GM12864 (cell line): ENCODE measurements at places on chromosomes 11 and 22.

DNA sequence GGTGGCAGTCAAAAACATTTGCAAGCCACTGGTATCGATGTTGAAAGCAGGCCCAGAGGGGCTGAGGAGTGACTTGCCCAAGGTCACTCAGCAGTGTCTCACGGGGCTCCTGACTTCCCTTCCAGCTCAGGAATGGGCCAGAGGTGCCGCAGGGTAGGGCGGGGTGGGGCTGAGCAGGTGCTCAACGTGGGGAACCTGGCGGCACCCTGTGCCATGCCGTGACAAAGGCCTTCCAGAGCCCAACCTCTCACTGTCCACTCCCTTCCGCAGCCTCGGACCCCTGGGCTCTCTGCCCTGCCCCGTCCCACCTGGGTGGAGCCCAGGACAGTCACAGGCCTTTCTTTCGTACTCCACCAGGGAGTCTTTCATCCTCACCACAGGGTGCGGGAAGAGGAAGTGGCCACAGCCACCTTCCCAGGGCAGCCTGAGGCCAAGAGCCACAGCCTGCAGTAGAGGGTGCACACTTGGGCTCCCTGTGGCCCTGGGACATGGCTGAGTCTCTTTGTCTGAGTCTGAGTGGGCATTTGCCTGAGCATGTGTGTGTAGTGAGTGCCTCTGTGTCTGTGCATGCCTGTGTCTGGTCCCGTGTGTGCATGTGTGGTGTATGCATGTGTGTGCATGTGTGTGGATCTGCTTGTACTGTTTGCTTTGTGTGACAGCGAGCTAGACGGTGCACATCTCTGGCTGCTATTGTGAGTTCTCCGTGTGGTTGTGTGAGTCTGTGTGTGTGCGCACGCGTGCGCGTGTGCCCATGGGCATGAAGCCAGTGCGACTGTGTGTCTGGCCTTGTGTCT is 6.0 kb upstream of the LIF start:
- DNase-seq: no peak

DNA sequence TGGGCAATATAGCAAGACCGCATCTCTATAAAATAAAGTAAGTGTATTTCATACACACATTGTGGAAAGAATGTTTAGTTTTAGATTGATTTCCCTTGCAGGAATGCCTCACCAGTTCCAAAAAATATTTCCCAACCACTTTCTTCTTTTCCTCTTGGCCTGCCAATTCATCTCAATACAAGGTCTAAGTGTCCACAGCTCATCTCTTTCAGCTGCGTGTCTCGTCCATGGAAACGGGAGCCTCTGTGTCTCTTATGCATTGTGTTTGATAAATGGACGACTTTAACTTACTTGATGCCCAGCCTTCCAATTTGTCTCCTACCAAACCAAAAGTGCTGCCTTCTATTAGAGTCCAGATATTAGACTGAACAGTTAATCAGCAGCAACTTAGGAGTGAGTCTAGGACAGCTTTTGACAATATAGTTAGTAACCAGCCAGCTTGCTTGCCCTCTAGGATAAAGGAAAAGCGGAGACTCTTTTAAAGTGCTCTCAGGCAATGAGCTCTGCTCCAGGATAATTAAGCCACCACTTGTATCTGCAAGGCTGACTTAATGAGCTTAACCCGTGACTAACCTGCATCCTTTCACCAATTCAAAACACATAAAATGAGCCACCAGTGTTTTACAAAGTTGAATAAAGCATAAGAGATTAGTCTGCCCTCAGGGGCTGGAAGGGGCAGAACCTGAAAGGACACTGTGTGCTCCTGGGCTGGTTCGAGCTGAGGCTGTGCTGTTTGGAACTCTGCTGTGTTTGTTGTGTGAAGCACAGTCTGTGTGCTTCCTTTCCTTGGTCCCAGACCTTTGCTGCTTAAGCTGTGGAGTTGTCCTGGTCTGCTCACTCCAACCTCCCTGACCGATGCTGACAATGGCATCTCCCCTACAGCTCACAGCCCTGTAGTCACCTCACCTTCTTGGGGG is 27.5 kb downstream of the FBXO7 start:
- no peak for DNase-seq

DNA sequence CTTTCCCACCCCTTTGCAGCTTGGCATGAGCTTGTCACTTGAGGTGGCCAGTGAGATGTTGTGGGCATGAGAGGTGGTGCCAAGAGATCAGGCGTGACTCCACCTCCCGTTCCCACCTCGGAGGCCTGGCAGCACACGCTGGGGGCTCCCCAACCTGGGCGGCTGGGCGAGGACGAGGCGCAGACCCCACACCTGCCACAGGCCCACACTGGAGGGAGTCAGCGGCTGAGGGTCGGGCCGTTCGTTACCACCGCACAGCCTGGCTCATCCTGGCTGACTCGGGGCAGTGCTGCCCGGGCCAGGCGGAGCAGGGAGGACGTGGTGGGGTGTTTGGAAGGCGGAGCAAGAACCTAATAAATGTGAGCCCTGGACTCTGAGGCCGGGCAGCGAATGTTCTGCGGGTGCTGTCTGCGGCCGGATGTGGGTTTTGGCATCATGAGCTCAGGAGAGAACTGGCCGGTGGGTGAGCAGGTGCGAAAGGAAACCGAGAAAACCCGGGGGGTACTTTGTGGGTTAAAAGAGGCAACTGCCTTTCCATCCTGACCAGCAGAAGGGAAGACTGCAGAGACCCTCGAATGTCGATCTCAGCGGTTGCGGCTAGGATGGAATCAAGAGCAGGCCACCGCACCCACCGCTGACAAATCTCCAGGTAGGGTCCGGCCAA is 10.2 kb upstream of the IFITM3 start:
- no peak for DNase-seq

DNA sequence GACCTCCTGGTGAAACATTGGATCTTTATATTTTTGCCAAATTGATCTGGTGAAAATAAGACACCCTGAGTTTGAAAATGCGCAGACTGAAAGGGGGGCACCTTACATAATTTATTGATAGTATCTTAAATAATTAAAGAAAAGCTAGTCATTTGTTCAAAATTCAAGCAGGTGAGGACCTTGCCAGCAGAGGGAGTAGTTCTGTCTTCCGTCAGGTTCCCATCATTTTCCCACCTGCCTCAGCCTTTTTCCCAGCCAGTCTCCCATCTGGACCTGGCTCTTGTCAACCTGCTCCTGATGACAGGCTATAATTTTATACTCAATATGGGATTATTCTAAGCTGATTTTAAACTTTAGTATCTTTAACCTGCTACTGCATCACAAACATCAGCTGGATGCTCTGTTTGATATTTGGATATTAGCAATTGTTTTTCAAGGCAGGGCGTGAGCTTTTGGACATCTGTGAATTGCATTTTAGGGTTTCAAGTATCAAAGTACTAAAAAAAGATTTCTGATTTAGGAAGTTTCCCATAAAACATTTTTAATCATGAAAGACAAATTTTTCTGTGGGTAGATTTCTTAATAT is 132.0 kb downstream of the ELP4 start:
- no peak for DNase-seq

- DNase-seq: no peak
Observed at GRCh38 chr11:130808541-130808940, 107.7 kb downstream of the SNX19 start.

GRCh38 chr11:28697920-28698827 is 590.0 kb downstream of the METTL15 start:
- no peak for DNase-seq

DNA sequence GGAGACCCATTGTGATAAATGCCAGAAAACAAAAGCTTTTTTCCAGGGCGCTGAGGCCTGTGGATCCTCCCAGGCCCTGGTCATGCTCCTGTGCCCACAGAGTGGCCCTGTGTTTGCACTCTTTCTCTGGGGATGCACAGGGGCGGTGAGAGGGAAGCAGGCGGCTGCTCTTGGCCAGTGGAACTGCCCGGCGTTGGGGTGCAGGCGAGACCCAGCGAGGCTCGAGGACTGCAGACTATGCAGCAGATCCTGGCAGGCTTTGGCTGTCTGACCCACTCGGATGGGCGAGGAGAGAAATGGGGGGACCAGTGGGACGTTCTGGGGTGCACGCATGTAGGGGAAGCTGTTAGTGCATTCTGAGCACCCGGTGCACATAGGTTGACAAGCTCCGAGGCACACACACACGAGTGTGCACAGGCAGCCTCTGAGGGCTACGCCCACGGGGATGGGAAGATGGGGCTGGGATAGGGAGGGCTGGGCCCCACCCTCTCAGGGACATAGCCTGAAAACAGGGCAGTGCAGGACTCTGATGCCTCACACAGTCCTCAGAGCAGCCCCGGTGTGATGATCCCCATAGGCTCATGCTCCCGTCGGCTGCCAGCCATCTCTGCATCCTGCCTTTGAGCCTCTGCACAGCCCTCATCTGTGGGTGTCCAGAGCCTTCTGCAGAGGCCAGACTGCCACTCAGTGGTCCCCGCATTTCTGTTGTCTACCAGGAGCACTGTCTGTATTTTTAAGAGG is 1233.5 kb downstream of the BRD1 start:
- no peak for DNase-seq

DNA sequence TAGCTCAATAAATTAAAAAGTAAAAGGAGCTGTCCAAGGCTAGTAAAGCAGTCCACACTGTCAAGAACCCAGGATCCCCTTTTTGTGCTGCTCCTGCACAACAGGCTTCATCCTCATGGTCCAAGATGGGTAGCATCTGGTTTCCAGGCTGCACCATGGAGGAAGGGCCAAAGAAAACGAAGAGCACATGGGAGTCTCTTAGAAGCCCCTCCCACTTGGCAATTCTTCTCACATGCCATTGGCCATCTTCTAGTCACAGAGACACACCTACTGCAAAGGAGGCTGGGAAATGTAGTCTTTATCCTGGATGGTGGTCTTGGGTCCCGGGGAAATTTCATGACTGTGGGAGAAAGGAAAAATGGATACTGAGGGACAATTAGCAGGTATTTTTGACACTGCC is 37.8 kb downstream of the PRR5L start:
- DNase-seq: no peak

DNA sequence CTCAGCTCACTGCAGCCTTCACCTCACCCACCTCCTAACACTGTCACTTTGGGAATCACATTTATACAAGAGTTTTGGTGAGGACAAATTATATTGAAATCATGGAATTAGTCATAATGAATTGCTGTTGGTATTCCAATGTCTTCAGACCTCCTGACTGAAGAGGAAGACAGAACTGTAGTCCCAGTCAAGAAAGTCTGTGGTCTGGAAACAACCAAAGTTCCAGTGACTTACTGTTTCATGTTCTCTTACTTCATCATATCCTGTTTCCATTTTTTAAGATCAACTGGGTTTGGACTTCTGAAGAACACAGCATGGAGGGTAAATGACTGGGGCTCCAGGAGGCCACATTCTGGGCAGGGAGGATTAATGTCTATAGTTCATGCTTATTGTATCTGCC is 43.0 kb upstream of the HIPK3 start:
- DNase-seq: no peak

DNA sequence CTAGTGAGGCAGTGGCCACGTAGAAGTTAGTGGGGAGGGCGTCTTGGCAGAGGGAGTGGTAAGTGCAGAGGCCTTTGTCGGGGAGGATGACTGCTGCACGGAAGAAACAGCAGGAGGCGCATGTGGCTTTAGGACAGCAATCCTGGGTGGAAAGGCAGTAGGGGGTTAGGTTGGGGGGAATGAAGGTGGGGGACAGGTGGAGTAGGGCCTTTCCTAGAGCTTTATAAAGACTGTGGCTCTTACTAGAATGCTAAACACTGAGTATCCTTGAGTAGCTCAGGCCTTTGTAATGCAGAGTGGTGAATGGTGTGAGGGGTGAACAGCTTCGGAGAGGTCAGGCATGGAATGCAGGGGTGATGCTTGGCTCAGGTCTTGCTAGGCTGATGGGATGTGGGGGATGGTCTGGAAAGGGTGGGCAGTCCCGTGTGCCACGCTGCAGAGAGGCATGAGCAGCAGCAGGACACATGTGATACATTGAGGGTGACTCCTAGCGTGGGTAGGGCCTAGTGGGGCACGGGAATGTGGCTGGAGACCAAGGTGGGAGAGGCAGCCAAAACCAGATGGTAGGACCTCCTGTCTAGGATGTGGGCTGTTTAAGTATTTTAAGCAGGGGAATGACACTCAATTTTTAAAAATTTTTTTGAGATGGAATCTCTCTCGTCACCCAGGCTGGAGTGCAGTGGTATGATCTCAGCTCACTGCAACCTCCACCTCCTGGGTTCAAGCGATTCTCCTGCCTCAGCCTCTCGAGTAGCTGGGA is 19.2 kb downstream of the AP2A2 start:
- DNase-seq: no peak

DNA sequence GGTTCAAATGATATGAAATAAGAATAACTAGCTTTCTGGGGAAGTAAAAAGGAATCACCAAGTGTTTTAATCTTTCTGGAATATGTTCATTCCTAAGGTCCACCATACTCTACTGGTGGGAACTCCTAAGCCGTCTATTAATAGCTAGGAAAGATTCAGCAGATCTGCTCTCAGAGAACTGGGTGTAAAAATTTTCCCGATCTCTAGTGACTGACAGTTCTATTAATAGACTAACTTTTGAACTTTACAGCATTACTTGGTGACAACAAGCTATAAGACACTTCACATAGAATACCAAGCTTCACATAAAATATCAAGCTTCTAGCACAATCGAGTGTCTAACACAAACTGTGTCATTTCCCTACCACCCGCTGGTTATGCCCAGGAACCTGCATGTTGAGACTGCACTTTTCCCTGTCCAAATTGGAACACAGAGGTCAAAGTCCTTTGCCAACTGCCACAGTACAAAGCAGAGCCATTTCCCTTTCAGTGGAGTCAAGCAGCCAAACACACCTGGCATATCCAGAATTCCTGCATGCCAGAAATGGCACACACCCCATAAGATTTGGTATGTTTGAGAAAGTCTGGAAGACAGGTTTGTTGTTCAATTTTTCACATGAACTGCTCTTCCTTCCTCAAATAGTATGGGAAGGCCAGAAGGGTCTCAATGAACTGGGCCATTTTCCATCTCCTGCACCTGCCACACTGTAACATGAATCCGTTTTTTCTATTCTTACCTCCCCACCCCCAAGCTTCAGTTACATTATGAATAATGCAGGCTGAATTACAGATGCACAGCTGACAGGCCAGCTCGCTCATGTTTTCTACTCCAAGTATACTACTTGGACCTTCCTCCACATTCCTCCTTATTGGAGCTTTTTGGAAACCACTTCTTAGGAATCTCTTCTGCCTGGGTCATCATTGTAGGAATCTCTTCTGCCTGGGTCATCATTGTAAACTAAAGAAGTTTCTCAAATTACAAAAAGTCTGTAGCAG is 3.7 kb downstream of the OSBP start:
- DNase-seq: no peak

GRCh38 chr11:85717429-85717828 is 31.4 kb upstream of the CCDC89 start:
- DNase-seq: no peak

- no peak for DNase-seq
Observed at GRCh38 chr11:25727944-25728343, 604.0 kb upstream of the ANO3 start.

- no peak for DNase-seq
Observed at GRCh38 chr11:3816673-3817072, 8.3 kb downstream of the PGAP2 start.
